ENCODE measurements at places on chromosomes 6 and 20.
A peak's percentile ranks its signal among the peaks of the same experiment; 100 is the strongest.

DNA sequence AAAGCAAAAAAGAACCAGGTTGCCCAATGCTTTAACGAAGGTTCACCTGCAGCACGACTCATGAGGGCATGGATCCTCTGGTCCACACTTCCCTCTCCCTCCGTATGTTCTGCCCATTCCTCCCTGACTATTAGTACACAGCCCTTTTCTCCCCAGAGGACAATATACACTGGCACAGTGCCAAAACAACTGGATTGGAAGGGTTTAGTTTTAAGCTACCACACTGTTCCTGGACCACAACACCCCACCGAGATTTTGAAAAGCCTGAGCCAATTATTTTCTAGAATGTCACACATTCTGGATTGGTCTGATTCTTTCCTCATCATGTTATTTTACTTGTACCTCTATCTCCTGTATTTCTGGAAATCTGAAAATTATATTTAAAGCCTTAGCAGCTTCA, 2.9 kb upstream of the AKAP7 start:
- DNase-seq: no peak

DNA sequence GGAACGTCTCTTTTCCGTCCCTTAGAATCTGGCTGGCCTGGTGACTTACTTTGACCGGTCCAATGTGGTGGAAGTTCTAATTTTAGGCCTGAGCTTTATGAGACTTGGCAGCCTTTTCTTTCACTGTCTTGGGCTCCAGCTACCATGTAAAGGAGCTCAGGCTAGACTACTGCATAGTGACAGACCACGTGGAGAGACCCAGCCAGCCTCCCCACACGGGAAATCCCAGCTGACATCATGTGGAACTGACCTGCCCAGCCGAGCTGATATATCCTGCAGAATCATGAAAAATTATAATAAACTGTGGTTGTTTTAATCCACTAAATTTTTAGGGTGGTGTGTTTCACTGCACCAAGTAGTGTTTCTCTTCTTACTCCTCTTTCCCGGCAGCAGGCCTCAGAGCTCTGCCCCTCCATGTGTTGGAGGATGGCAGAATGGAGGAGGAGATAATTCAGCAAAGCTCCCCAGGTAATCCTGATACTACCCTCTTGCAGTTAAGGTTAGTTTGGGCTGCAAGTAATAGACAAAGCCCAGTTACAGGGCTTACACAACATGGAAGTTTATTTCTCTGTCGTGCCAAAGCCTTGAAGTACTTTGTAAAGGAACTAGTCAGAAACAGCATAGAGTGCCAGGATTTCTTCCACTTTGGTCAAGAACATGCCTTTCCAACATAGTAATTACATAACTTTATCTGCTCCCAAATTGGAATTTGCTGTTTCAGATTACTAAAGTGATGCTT, 87.5 kb downstream of the SH3BGRL2 start:
- DNase-seq: no peak

GRCh38 chr20:62487561-62488354, 12.0 kb upstream of the GATA5 start:
- DNase-seq: peak; percentile 51

DNA sequence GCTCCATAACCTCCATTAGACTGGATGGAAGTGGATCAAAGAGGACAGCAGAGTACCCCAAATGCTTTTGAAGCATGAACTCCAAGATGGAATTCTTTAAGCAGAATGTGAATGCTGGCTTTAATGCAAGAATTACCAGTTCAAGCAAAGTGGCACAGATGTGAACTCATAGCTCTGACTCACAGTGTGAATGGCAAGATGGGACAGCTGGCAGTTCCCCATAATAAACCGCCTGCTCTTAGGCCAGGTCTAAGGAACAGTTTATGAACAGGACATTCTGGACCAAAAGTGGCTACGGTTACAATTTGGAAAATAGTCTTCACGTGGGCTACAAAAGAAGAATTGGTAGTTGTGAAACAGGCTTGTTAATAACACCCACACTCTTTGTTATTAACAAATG, 76.5 kb downstream of the SPTLC3 start:
- no peak for DNase-seq

- DNase-seq: no peak
These were observed 74.8 kb upstream of the NEDD9 start for GRCh38 chr6:11307226-11307625.

DNA sequence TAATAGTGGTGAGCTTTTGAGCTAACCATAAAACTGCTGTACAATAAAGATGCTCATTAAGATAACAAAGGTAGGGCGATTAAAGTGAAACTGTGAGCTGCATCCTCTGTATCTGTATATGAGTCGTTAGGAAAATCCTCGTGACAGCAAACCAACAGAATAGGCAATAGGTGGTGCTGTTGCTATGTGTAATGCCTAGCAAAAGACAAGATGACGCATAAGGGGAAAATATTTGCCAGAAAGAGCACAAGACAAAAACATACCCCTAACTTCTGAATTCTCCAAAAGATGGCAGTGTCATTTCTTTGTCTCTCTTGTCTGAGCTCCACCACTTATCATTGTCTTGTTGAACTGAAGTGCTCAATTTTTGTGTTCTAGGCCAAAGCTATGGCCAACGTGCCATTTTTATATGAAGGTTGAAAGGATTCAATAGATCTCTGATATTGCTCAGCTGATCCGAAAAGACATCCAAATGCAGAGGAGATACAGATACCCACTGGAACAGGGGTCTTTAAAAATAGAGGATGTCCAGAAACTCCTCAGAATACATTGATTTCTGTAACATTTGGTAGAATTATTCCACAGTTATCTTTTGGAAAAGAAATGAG, 56.3 kb upstream of the ANKEF1 start:
- peak; percentile 74 for DNase-seq

GRCh38 chr6:19538096-19538495, 299.1 kb upstream of the ID4 start:
- no peak for DNase-seq

DNA sequence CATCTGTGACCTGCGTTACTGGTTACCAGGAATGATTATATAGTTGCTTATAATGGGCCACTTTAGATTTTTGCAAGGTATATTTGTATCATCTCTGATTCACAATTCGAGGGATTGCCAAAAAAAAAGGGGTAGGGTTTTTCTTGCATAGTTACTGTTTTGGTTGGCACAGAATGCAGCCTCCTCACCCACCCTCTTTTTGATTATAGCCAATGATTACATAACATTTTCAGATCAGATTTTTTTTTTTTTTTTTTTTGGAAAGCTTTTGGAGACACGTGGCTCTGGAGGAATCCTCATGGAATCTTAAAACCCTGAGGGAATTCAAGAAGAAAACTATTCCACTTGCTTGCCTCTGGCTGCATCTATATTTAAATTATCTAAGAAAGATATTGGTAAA, 53.7 kb downstream of the UST start:
- no peak for DNase-seq

DNA sequence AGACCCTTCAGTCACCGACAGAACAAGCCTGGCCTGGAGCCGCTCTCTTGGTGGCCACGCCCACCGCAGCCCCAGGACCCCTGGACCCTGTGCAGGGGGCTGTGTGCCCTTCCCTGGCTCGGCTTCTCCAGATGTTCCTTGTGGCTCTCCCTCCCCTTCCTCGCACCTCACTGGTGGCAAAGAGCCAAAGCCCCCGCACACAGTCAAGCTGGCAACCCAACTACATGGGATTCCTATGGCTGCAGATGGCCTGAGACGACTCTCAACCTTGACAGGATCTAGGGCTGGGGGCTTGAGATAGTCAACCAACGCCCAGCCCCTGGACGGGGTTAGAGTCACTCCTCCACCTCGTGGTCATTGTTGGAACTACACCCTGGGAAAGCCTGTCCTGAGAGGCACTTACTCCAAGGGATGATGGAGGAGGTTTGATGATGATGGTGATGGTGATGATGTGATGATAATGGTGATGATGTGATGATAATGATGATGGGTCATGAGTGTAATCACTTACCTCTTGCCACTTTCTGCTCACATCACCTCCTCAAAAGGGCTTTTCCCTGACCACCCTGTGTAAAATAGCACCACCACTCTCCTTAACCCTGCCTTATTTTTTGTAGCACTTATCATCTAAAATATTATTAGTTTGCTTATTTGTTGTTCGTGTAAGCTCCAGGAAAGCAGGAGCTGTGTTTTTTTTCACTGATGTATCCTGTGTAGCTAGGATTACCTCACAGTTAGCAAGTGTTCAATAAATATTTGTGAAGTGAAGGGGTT, 278.4 kb downstream of the LRFN2 start:
- DNase-seq: peak; percentile 72

DNA sequence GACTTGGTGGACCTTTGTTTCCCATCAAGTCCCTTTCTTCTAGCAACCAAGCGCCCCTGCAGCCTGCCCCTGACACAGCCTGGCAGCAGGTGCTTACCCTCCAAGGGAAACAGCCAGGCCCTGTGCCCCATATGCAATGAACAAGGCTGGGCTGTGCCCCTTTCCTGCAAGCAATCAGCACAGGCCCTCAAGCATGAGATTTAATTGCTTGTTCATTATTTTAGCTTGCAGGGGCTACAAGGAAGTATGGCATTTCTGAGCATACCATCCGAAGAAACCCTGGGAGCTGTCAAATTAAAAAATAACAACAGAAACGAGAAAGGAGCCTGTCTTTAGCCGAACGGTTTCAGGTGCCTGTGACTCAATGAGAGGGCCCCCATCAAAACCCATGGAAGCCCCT, 522.9 kb upstream of the ARID1B start:
- peak; percentile 39 for DNase-seq

DNA sequence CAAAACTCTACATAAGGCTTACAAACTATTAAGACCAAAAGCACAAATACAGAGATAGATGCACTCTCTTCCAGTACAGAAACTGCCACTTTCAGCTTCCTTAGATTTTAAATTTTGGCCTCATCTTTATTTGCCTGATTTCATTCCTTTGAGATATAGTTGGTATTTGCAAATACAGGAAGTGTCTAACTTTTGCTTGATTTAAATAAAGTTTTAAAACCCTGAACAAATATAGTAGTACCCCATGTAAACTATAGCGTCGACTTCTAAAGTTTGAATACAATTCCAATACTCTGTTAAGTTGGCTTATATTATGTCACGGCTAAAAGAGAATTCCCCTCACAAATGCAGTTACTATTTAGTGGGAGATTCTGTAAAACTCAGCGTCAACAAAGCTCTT, 1.2 kb upstream of the CLDN20 start:
- DNase-seq: no peak

- DNase-seq: no peak
These were observed 40.8 kb downstream of the ZFAND3 start for GRCh38 chr6:37860226-37860839.

DNA sequence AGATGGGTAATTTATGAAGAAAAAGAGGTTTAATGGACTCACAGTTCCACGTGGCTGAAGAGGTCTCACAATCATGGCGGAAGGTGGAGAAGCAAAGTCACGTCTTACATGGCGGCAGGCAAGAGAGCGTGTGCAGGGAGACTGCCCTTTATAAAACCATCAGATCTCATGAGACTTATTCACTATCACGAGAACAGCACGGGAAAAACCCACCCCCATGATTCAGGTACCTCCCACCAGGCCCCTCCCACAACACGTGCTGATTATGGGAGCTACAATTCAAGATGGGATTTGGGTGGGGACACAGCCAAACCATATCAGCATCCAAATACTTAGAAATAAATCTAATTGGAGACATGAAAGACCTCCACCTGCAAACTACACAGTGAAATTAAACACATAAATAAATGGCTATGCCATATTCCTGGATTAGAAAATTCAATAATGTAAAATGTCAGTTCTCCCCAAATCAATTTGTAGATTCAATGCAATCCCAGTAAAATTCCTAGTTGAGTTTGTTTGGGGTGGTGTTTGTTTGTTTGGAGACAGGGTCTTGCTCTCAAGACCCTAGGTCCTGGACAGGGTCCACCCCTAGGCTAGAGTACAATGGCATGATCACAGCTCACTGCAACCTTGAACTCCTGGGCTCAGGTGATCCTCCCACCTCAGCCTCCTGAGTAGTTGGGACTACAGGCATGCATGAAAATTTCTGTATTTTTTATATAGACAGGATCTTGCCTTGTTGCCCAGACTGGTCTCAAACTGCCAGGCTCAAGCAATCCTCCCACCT, 101.6 kb downstream of the TAF4 start:
- no peak for DNase-seq

DNA sequence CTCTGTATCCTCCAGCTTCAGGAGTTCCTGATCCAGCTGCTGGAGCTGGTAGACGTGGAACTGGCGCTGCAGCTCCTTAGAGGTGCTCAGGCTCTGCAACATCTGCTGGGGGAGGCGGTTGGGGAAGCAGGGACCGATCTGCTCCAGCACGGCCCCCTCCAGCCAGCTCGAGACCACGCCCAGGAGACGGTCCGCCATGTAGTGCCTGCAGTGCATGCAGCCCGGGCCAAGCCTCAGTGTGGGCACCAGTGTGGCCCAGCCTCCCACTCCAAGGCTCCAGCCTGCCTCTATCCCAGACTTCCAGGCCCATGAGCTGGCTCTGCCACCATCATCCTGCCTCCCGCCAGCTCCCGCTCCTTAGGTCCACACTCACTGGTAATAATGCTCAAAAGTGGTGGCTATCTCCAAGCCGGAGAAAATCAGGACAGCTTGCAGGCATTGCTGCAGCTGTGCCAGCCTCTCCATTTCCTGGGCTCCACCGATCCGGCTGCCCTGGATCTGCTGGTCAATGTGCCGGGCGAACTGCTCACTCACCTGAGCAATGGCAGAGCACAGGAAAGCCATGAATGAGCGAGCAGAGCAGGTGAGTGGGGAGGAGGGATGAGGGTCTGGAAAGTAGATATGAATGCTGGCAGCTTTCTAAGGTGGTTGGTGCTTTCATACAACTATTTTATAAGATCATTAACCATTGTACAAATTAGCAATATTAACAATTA, 13.0 kb downstream of the CUL7 start:
- DNase-seq: no peak

DNA sequence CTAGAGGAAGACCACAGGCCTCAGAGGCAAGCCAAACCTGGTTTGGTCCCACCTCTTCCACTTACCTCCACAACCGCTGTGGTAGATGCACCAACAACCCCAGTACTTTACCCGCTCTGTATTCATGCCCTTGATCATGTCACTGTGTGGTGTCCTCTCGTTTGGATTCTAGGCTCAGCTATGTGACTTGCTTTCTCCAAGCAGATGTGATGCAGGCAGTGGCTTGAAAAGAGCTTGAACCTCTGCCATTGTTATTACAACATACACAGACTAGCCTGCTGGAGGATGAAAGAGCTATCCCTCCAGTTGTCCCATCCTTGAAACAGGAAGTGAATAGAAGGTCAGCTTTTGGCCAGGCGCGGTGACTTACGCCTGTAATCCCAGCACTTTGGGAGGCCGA, 147.7 kb downstream of the ZNF217 start:
- DNase-seq: no peak

DNA sequence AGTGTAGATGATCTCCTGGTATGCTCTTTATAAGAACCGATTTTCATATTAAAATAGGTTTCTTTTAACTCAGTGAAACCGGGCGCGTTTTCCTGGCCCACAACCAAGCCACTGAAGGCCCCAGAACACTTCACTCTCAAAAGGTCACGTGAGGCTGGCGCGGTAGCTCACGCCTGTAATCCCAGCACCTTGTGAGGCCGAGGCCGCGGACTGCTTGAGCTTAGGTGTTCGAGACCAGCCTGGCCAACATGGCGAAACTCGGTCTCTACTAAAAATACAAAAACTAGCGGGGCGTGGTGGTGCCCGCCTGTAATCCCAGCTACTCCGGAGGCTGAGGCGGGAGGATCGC, 402 bp upstream of the TAF8 start:
- no peak for DNase-seq

All from retina (tissue), 1 donor.